Bone marrow (tissue), 2 donors: ENCODE measurements at places on chromosomes 3 and 15.

- DNase-seq = no peak
These were observed 732.4 kb upstream of the BCHE start for GRCh38 chr3:166569589-166569988.

DNA sequence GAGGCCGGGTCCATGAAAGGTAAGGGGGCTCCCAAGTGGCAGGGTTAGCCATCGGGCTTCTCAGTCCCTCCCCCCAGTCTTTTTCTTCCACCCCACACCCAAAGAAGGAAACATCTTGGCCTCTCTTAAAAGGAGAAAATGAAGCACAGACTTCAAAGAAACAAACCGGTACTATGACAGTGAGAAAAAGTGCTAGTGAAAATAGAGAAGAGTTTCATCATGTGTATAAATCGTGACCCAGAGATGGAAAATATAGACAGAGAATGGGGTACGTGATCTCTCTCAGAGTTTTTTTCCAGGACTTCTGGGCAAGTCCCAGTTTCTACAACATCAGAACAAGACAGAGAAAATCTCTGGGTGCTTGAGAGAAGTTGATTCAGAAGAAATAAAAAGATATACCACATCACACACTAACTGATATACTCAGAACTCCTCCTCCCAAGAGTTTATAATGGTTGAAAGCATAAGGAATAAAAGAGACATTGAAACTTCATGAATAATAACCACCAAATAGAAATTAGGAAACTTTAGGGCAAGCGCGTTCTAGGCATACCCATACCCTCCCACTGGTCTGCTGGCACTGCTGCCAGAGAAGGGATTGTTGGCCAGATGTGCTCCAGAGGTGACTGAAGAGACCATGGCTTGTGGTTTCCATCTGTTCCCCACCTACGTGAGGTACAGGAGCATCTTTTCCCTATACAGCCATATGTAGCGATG is 318.9 kb upstream of the CHRM5 start:
- no peak for DNase-seq

- no peak for DNase-seq
These were observed 16.9 kb downstream of the TCAIM start for GRCh38 chr3:44355362-44356033.

GRCh38 chr3:126098391-126098858 is 14.5 kb upstream of the SLC41A3 start:
- DNase-seq = no peak

DNA sequence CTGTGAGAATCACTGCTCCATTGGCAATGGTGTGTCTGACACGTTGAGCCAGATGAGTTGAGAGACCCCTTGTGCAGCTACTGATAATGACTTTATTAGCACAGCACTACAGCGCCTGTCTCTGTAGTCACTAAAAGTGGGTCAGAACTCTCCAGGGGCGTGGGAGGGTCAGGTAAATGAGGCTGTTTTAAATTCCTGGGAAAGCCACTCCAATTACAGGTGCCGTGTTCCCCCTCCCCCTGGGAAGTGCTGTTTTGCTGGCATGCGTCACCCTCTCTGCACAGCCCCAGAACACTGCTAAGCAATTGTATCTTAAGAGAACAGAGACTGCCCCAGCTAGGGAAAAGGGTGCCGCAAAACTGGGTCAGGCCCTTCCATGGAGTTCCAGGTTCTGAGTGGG is 21.5 kb upstream of the CPNE9 start:
- no peak for DNase-seq

GRCh38 chr15:30670056-30670455 is 44.1 kb downstream of the ARHGAP11B start:
- DNase-seq = no peak

GRCh38 chr3:14717307-14717706 is 42.4 kb downstream of the C3orf20 start:
- no peak for DNase-seq

DNA sequence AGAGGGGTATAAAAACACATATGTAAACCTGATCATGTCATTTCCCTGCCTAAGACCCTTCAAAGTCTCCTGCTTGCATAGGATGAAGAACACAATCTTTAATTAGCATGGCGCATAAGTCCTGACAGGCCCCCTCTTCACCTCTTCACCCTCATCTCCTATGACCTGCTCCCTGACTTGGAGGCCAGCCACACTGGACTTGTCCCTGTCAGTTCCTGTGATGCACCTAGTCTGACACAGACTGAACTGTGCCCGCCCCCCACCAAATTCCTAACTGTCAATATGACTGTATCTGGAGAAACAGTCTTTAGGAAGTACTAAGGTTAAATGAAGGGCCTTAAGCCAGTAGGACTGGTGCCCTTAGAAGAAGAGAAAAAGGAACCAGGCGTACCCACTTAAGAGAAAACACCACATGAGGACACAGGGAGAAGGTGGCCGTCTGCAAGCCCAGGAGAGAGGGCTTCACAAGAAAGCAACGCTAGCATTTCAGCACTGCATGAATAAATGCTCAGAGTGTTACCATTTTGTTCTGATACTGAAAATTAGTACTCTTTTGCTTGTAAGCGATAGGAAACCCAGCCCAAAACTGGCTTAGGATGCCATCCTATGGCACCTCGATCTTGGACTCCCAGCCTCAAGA is 34.0 kb downstream of the MRPL46 start:
- no peak for DNase-seq

- DNase-seq = no peak
These were observed 60.2 kb upstream of the SLC4A7 start for GRCh38 chr3:27544372-27544865.

- peak; percentile 18 for DNase-seq
These were observed 146.6 kb downstream of the SERPINI1 start for GRCh38 chr3:167882057-167882667.

- no peak for DNase-seq
These were observed 548.0 kb upstream of the CCDC54 start for GRCh38 chr3:106829206-106829605.

DNA sequence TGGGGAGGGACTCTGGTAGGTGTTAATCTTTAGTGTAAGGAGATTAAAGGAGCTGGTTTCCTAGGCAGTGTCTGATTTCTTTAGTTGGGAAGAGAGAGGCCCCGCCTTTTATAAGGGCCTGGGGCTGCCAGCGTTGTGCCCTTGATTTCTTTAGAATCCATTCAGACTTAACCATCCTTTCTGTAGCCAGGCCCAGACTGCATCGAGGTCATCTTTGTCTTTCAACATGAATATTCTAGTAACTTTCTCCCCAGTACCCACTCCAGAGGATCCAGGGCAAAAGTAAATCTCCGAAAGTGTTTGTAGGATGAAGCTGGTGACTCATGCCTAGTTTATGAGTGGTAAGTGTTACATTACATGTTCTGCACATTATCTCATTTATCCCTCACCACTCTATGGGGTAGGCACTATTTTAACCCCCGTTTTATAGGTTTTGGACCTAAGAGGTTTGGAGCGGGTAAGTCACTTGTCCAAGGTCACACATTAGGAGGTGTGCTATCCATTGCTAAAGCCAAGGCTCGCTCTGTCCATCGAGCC is 11.8 kb upstream of the USP3 start:
- DNase-seq = no peak

DNA sequence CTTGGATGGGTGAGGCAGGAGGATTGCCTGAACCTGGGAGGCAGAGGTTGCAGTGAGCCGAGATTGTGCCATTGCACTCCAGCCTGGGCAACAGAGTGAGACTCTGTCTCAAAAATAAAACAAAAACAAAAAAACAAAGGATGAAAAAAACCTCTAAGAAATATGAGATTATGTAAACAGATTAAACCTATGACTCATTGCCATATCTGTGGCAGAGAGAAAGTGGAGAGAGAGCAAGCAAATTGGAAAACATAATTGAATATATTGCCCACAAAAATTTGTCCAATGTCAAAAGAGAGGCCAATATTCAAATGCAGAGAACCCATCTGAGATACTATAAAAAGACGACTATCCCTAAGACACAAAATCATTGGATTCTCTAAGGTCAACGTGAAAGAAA is 1106.0 kb downstream of the OTOL1 start:
- no peak for DNase-seq

GRCh38 chr3:113454057-113454456 is 12.8 kb upstream of the CFAP44 start:
- no peak for DNase-seq

DNA sequence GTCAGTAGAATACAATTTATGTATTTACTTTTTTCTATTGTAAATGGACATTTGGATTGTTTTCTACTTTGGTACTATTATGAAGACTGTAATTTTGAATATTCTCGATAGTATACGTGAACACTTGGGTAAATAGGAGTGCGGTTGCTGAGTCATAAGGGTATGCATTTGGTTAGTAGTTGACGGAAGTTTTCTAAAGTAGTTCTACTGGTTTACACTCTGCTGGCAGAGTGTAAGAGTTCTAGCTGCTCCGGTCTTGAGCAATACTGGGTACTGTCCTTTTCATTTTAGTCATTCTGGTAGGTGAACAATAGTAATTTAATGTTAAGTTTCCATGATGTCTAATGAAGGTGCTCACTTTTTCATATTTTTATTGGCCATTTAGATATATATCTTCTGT is 70.0 kb downstream of the MEF2A start:
- no peak for DNase-seq

- DNase-seq = no peak
These were observed 160.2 kb downstream of the PLD1 start for GRCh38 chr3:171649911-171650592.

- no peak for DNase-seq
These were observed 21.5 kb downstream of the ULK4 start for GRCh38 chr3:41940393-41940792.

DNA sequence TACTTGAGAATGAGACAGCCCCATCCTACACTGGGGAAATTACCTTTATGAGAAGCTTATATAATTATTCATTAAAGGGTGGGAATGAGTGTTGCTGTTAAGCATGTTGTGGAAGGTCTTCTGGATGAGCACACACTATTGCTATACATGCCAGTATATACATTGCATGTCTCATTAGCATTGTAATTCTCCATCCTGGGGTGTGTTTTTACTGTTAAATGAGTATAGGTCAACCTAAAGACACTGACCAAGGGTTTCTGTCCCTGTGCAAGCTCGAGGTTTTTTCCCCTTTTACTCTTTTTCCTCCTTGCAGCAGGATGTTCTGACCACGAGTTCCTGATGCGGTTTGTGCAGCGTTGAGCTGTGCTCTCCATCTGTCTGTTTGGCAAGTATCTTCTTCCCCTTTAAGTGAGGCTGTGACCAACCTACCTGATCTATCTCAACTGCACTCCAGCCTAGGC is 7.2 kb upstream of the IVD start:
- no peak for DNase-seq

DNA sequence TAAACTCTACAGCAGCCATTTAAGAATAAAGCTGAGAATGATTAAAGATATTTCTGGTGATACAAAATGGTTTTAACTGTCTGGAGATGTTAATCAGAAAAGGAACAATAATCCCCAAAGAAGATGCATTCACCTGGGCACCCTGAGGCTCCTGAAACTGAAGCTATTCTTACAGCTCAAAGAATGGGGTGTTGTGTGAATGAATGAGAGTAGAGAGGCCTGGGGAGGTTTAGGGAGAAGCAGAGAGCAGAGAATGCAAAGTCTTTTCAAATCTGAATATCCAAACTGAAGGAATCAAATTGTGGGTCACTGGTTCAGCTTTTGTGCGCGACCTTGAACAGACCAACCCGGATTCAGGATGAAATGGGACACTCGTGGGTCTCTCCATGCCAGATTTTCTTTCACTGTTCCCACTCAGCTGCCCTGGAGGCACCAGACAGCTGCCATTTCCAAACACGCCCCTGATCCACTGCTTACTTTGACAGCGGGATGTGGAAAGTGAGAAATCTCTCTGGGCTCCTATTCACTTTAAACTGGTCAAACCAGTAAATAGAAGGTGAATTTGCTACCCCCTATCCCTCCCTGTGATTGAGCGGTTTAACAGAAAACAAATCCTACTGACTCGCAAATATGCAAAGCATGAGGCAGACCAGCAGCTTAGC is 485.5 kb upstream of the THBS1 start:
- DNase-seq = no peak

- DNase-seq = no peak
These were observed 352.1 kb downstream of the MECOM start for GRCh38 chr3:169311381-169311780.

DNA sequence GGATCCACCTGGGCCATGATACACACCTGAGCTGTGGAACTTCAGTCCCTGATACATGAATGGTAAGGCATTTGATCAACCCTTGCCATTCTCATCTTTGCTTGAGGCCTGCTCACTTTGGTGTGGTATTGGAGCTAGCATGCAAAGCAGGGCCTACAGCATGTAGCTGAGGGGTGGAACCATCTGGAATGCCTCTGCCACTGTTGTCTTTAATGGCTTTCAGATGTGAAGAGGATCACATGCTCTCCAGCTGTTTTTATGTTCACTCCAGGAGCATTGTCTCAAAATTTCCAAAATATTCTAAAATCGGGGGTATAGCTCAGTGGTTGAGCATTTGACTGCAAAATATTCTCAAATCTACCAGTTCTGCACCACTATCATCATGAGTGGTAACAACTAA is 64.4 kb upstream of the PHLDB2 start:
- DNase-seq = no peak

GRCh38 chr15:74395319-74396145 is 28.1 kb upstream of the CYP11A1 start:
- no peak for DNase-seq

- DNase-seq = no peak
These were observed 41.5 kb downstream of the KLHL6 start for GRCh38 chr3:183514021-183514420.

DNA sequence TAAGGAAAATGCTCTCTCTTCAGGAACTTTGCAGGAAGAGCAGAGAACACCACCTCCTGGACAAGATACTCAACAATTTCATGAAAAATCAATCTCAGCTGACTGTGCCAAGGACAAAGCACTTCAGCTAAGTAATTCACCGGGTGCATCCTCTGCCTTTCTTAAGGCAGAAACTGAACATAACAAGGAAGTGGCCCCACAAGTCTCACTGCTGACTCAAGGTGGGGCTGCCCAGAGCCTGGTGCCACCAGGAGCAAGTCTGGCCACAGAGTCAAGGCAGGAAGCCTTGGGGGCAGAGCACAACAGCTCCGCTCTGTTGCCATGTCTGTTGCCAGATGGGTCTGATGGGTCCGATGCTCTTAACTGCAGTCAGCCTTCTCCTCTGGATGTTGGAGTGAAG is 200.5 kb downstream of the AKAP13 start:
- peak; percentile 49 for DNase-seq
